ENCODE measurements at places on chromosomes 1 and 21. TPM values are rescaled to one million over a fixed set of nuclear protein-coding genes. Genes with fewer than 3 reads are reported as not detected.

- no peaks in the 10 kb centered on the region for H3K27me3 ChIP-seq
- H3K36me3 ChIP-seq: no peaks in the 10 kb centered on the region
- H3K27ac ChIP-seq: peak overlapping the region; percentile 72
- DNase-seq: peak; percentile 91
- H3K4me1 ChIP-seq: peaks cover 28% of the 10 kb centered on the region
These were observed 36.7 kb upstream of the THEM4 start for GRCh38 chr1:151945725-151946722.

DNA sequence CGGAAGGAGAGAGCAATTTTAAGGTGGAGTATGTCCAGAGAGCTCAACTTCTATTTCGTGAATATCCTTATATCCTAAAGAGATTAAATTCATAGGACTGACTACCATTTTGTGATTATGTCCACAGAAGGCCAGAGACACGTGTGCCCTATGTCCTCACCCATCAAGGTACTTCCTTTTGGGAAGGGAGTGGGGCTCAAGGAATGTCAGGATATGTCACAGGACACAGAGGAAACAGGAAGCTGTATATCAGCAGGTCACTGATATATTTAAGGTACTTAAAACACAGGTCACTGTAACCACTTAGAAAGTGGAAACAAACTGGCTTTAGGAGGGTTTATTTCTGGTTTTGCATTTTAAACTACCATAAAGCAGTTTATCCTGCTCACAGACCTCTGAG, 184.6 kb downstream of the APP start:
- no peaks in the 10 kb centered on the region for H3K4me1 ChIP-seq
- H3K4me3 ChIP-seq: no peak overlapping the region
- peaks cover 5% of the 10 kb centered on the region for H3K36me3 ChIP-seq
- no peak for DNase-seq
- H3K27me3 ChIP-seq: no peaks in the 10 kb centered on the region
- H3K27ac ChIP-seq: no peak overlapping the region

DNA sequence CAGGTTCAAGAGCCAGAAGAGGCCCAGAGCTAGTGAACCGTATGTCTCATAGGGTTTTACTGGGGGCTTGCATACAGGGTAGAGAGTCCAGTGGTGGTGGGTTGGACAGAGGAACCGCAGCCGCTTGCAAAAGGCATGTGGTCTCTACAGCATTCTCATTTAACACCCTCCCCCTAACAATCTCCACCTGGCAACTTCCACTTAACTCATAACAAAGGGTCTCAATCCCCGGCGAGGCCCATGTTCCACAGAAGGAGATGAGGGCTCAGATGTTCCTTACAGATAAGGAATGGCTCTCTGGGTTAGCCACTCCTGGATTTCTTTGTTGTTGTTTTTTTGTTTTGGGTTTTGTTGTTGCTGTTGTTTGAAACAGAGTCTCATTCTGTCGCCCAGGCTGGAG, 106.1 kb downstream of the APP start:
- H3K4me3 ChIP-seq: no peak overlapping the region
- H3K36me3 ChIP-seq: no peaks in the 10 kb centered on the region
- DNase-seq: no peak
- H3K27me3 ChIP-seq: no peaks in the 10 kb centered on the region
- H3K27ac ChIP-seq: no peak overlapping the region

- no peak for DNase-seq
- no peaks in the 10 kb centered on the region for H3K27me3 ChIP-seq
- H3K36me3 ChIP-seq: no peaks in the 10 kb centered on the region
- H3K27ac ChIP-seq: no peak overlapping the region
- H3K4me1 ChIP-seq: peaks cover 34% of the 10 kb centered on the region
These were observed 80.4 kb downstream of the ITPKB start for GRCh38 chr1:226658546-226659125.

DNA sequence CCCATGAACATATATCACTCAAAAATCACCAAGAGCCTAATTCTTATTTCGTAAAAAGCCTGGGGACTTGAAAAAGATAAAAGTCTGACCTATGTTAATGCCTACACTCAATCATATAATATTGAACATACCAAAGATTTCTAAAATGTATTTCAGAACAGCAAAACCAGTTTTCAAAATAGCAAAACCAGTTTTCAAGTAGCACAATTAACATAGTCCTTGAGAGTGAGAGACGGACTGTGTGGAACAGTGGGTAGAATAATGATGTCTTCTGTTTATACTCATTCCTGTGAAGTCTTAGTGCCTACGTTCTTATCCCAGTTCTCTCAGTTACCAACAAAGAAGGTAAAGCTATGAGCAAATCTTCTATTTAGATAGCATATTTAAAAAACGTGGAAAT, 22.3 kb upstream of the RGS2 start:
- no peaks in the 10 kb centered on the region for H3K36me3 ChIP-seq
- no peaks in the 10 kb centered on the region for H3K4me1 ChIP-seq
- no peak overlapping the region for H3K4me3 ChIP-seq
- DNase-seq: no peak
- H3K27me3 ChIP-seq: no peaks in the 10 kb centered on the region
- H3K27ac ChIP-seq: no peak overlapping the region

The PWP2 gene
- 1.3 TPM for total RNA-seq

DNA sequence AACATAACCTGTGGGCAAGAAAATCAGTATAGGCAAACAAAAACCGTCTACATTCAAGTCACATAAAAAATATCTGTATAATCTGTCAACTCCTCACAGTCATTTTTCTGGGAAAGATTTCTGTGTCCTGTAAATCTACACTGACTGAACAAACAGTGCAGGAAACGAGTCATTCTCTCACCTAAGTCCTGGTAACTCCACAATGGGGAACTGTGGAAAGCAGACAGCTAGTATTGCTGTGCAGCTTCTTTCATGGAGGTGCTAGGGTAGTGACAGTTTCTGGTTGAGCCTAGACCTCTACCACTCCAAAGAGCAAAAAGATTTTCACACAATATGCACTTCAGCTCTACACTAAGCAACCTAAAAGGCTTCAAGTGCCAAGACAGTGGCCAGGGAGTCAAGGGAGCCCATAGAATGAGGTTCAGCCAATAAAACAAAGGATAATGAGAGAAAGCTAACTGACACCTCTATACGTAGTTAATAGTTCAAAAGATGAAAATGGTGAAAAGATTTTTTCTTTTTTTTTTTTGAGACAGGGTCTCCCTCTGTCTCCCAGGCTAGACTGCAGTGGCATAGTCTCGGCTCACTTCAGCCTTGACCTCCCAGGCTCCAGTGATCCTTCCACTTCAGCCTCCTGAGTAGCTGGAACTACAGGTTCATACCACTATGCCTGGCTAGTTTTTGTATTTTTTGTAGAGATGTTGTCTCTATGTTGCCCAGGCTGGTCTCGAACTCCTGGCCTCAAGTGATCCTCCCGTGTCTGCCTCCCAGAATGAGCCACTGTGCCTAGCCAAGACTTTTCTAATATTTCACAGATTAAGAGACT, 5.5 kb downstream of the PTP4A2 start:
- DNase-seq: peak; percentile 26
- no peaks in the 10 kb centered on the region for H3K27me3 ChIP-seq
- peak overlapping the region; percentile 99 for H3K27ac ChIP-seq
- no peaks in the 10 kb centered on the region for H3K36me3 ChIP-seq

DNA sequence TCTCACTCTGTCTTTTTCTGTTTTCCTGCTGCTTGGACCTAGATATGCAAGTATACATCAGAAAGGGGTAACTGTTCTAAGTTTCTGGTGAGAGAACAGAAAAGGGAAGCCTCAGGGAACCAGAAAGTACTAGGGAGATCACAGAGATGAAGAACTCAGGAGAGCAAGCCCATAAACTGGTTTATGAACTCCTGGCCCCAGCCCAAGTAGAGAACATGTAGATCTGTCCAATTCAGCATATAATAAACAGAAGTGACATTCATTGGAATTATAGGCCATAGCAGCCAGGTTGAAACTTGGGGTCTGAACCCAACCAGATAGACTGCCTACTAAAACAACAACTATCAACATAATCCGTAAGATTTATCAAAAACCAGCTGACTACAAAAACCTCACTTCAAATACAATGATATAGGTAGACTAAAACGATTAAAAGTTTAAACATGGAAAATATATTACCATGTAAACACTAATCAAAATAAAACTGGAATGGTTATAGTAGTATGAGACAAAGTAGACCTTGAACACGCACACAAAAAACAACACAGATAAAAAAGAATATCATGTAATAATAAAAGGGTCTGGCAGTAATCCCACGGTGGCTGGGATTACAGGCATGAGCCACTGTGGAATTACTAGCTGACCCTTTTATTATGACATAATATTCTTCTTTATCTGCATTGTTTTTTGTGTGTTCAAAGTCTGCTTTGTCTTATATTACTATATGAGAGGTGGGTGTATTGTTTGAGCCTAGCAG, 65.0 kb downstream of the ZSWIM5 start:
- H3K27ac ChIP-seq: no peak overlapping the region
- no peak for DNase-seq
- no peaks in the 10 kb centered on the region for H3K36me3 ChIP-seq

DNA sequence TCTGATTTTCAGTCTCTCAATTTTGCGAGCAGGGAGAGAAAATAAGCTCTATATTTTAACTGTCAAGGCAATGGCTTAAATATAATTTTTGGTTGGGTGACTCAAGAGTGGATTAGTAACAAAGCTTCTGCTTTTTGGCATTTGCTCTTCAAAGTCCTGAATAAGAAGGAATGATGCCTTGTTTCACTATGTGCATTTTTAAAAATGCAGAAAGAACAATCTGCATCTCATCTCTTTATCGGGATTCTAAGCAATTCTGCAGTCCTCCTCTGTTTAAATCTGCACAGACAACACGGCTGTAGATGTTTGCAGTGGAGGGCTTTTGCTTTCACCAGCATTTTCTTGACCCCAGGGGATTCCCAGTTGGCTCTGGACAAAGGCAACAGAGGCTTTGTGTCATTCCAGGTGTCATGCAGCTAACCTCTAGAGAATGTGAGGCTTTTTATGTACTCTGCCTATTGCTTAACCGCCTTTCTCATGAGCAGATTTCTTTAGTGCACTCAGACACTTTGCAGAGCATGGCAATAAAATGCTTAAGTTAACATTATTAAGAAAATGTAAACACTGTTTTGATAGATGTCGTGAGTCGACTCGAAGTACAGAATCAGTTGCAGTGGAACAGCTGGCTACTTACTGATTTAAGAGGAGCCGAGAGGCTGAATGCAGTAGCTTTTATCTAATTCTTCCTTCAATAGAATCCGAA, 783.2 kb upstream of the NEGR1 start:
- H3K36me3 ChIP-seq: no peaks in the 10 kb centered on the region
- H3K27me3 ChIP-seq: no peaks in the 10 kb centered on the region
- H3K4me1 ChIP-seq: peaks cover 10% of the 10 kb centered on the region

The PROX1 gene
- 15.7 TPM for total RNA-seq

GRCh38 chr1:87684194-87684593, 355.5 kb downstream of the LMO4 start:
- H3K4me3 ChIP-seq: peak overlapping the region; percentile 40
- no peaks in the 10 kb centered on the region for H3K36me3 ChIP-seq
- peak overlapping the region; percentile 88 for H3K27ac ChIP-seq
- peak; percentile 32 for DNase-seq
- H3K4me1 ChIP-seq: peaks cover 49% of the 10 kb centered on the region

GRCh38 chr1:43414634-43415223, 25.0 kb downstream of the SZT2 start:
- H3K27me3 ChIP-seq: no peaks in the 10 kb centered on the region
- peak; percentile 78 for DNase-seq
- no peak overlapping the region for H3K27ac ChIP-seq
- H3K4me1 ChIP-seq: no peaks in the 10 kb centered on the region
- no peak overlapping the region for H3K4me3 ChIP-seq

DNA sequence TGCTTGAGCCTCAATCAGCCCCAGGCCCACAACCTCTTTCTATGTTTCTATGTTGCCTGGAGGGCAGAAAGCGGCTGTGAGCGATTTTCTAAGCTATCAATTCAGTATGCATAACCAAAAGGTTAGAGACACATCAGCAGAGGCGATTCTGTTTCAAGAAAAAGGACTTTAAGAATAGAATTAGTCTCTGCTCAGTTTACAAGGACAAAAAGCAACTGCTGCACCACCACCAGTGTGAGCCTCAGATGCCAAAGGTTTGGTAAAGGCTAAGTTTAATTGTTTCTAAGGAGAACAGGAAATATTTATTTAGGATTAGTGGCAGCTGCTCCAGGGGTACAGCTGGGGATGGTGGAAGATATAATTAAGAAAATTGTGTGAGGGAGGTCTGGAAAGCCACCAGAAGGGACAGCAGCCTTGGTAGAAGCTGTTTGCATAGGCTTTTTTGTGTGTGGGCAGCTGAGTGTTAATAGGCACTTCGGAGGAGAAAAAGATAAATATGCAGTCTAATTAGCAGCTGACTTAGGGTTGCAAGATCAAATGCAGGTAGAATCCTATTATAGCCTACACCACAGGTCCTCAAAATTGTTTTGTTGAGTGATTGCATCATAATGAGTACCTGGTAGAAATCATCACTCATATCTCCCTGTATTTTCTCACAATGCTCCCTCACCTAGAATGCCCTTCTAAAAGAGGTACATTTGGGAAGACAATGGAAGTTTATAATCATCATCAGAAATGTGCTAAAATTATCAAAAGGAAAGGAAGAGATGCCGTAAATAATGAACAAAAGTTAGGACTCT, 35.8 kb downstream of the ZC3H11B start:
- peaks cover 4% of the 10 kb centered on the region for H3K27me3 ChIP-seq
- no peak overlapping the region for H3K27ac ChIP-seq
- no peak for DNase-seq
- no peaks in the 10 kb centered on the region for H3K36me3 ChIP-seq
- H3K4me1 ChIP-seq: no peaks in the 10 kb centered on the region
- no peak overlapping the region for H3K4me3 ChIP-seq

The PRRX1 gene
- 41.5 TPM for total RNA-seq

- DNase-seq: peak; percentile 64
- no peaks in the 10 kb centered on the region for H3K4me1 ChIP-seq
- no peaks in the 10 kb centered on the region for H3K27me3 ChIP-seq
- no peak overlapping the region for H3K4me3 ChIP-seq
- no peaks in the 10 kb centered on the region for H3K36me3 ChIP-seq
- no peak overlapping the region for H3K27ac ChIP-seq
These were observed 36.6 kb downstream of the RABIF start for GRCh38 chr1:202852163-202852904.

The GRIK3 gene
- total RNA-seq: under 0.01 TPM

The ZNF670 gene
- 5.5 TPM for total RNA-seq

All from hepatocyte (in vitro differentiated cells).